ENCODE measurements at places on chromosomes 2 and 18.

- no peak for DNase-seq
Measured at GRCh38 chr2:143263066-143263625, 133.9 kb downstream of the ARHGAP15 start.

- no peak for DNase-seq
Measured at GRCh38 chr2:21233194-21233593, 109.4 kb downstream of the TDRD15 start.

- DNase-seq = no peak
Measured at GRCh38 chr2:155060896-155061295, 362.4 kb downstream of the KCNJ3 start.

DNA sequence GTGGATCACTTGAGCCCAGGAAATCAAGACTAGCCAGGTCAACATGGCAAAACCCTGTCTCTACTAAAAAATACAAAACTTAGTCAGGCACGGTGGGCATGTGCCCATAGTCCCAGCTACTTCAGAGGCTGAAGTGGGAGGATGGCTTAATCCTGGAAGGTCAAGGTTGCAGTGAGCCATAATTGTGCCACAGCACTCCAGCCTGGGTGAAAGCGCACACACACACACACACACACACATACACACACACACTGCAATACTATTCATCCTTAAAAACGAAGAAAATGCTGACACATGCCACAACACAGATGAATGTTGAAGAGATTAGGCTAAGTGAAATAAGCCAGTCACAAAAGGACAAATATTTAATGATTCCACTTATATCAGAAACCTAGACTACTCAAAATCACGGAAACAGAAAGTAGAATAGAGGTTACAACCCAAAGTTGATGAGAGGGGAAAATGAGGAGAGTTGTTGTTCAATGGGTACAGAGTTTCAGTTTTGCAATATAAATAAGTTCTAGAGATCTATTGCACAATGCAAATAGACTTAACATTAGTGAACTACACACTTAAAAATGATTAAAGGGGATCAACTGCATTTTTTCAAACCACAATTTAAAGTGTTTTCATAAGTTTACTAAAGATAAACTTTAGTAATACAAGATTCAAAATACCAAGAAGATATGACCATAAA lies 114.5 kb downstream of the USP34 start:
- no peak for DNase-seq

DNA sequence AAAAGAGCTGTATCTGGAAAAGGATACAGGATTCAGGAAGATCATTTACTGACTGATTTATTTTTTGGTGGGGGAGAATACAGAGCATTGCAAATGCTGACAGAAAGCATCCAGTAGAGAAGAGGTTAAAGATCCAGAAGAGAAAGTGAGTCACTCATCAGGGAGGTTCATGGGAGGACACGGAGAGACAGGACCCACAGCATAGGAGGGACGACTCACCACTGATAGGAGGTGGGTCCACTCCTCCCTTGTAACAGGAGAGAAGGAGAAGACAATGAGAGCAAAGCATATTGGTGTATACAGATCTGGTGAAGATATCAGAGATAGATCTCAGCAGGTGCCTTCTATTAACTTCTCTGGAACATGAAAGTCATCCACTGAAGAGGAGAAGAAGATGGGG lies 142.4 kb upstream of the AQP4 start:
- no peak for DNase-seq

GRCh38 chr2:47203995-47204394 lies 48.9 kb upstream of the STPG4 start:
- no peak for DNase-seq

- DNase-seq = no peak
Measured at GRCh38 chr18:9742524-9743131, 34.5 kb downstream of the RAB31 start.

GRCh38 chr18:5415031-5415430 lies 119.5 kb upstream of the ZBTB14 start:
- DNase-seq = no peak

GRCh38 chr18:47983946-47984345 lies 53.5 kb upstream of the SMAD2 start:
- no peak for DNase-seq

DNA sequence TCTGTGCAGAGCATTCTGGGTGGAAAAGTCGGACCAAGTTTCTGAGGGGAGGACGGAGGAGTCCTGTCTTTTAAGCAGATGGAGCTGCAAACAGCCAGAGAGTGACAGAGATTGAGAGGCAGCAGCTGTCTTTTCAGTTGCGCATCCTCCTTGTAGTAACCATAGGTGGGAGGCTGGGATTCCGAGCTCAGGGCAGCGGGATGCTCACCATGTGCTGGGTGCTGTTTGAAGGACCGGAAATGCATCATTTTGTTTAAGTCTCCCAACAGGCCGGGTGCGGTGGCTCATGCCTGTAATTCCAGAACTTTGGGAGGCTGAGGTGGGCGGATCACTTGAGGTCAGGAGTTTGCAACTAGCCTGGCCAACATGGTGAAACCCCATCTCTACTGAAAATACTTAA lies 93.4 kb downstream of the AGAP1 start:
- DNase-seq = no peak

- no peak for DNase-seq
Measured at GRCh38 chr2:18903750-18904149, 314.4 kb upstream of the NT5C1B start.

GRCh38 chr2:232485348-232485756 lies 2.3 kb downstream of the ECEL1 start:
- no peak for DNase-seq

GRCh38 chr2:190062053-190062452 lies 476 bp downstream of the MSTN start:
- no peak for DNase-seq

DNA sequence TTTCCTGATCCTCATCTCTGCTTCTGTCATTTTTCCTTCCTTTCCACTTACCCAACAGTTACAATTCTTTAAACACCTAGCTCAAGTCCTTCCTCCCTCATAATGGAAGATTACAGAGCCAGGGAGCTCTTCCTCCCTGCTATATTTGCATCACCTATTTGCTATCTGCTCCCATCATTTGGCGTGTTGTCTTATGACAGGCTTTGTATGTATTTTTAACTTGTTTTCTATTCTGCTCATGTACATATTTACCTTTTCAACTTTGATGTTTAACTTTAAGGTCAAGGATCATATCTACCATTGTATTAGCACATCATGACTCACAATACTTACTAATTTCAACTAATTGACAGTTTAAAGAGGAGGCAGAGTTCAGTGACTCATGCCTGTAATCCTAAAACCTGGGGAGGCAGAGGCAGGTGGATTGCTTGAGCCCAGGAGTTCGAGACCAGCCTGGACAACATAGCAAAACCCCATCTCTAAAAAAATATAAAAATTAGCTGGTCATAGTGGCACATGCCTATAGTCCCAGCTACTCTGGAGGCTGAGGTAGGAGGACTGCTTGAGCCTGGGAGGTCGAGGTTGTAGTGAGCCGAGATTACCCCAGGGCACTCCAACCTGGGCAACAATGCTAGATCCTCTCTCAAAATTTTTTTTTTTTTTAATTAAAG lies 308.0 kb upstream of the STON1 start:
- no peak for DNase-seq

- no peak for DNase-seq
Measured at GRCh38 chr2:112310906-112311305, 35.5 kb downstream of the ZC3H6 start.

- no peak for DNase-seq
Measured at GRCh38 chr2:157559061-157559460, 69.6 kb downstream of the ACVR1C start.

- DNase-seq = no peak
Measured at GRCh38 chr2:70523996-70524965, 29.3 kb downstream of the TGFA start.

- peak; percentile 72 for DNase-seq
Measured at GRCh38 chr2:56522605-56523089, 338.9 kb downstream of the CCDC85A start.

DNA sequence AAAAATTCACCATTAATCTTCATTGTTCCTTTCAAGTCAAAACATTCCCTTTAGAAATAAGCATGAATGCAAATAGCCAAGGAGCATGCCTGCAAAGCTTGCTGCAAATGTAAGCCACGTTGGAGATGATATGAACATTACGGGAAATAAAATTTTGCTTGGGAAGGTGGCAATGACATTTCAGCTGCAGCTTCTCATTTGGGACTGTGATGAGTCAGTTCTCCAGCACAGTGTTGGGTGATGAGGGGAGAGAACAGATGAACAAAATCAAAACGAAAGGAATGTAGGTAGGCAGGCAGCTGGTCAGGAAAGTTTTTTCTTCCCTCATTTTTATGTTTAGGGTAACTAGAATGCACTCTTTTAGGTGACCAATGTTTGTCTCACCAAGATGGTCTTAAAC lies 65.3 kb upstream of the CHRNA1 start:
- DNase-seq = no peak

GRCh38 chr2:12106440-12107080 lies 360.1 kb downstream of the LPIN1 start:
- DNase-seq = peak; percentile 99

GRCh38 chr2:45497355-45497754 lies 113.7 kb downstream of the SRBD1 start:
- no peak for DNase-seq

- DNase-seq = no peak
Measured at GRCh38 chr2:169709981-169710380, 15.7 kb downstream of the PHOSPHO2 start.

DNA sequence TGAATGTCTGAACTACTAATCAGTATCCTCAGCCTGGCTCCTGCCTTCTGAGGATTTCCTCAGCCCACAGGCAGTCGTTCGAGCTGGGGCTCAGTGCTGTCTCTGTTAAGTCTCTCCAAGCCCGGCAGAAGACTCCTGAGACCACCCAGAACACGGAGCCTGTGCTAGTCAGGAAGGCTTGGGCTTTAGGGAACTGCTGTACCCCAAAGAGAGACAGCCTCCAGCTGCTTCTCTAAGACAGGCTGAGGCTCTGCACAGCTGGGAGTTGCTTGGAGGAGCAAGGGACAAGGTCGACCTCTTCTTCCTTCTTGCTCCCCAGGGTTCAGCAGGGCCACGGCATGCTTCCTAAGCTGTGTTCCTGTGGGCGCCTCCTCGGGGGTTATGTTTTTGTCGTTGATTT lies 283.4 kb upstream of the MYT1L start:
- no peak for DNase-seq

GRCh38 chr18:47151439-47151838 lies 1.1 kb upstream of the HDHD2 start:
- DNase-seq = no peak

DNA sequence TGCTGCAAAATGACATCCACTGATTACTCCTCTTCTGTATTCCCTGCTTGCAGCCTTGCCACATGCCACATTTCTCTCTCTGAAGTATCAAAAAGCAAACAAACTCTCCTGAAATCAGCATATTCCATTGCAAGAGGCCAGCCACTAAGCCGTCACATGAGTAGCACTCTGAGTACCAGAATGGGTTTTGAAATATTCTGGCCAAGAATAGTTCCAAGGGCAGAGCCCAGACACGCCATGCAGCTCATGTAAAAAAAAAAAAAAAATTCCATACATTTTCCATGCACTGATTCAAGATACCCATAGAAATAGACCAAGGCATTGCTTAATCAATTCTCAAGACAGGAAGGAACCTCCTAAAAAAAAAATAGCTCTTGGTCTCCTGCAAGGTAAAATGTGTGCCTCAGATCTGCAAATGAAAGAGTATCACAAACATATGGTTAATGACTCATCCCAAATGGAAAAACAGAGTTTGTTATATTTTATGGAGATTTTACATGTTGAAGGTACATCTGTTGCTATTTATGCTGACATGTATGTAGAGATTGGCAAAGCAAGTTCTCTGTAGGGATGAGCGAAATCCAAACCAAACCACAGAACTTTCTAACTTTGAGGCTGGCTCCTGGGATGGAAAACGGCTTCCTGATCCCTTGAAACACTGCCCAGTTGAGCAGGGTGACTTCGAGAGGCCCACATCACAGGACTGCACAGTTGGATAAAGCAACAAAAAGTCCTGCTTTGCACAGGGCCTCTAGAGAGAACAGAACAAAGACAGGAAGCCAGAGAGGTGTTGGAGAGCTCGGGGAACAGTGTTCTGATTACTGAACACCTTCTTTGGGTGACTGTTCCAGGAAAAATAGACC lies 346.2 kb downstream of the ZNF521 start:
- DNase-seq = peak; percentile 32

GRCh38 chr2:14501061-14501460 lies 131.5 kb upstream of the LRATD1 start:
- no peak for DNase-seq

DNA sequence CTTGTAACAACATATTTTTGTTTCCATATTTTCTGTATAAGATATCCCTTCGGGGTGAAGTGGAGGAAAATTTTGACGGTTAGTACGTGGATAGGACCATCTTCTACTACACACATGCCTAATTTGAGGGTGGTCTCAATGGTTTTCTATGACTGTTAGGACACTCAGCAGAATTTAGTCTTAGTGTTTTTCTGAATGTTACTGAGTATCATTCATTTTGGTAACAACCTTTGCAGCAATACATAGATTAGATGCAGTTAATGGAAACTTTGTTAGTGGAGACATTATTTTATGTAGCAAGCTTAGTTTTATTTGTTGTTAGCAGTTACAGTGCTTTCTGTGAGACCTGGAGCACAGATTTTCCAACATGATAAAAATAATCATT lies 1.6 kb downstream of the ITGAV start:
- DNase-seq = no peak

DNA sequence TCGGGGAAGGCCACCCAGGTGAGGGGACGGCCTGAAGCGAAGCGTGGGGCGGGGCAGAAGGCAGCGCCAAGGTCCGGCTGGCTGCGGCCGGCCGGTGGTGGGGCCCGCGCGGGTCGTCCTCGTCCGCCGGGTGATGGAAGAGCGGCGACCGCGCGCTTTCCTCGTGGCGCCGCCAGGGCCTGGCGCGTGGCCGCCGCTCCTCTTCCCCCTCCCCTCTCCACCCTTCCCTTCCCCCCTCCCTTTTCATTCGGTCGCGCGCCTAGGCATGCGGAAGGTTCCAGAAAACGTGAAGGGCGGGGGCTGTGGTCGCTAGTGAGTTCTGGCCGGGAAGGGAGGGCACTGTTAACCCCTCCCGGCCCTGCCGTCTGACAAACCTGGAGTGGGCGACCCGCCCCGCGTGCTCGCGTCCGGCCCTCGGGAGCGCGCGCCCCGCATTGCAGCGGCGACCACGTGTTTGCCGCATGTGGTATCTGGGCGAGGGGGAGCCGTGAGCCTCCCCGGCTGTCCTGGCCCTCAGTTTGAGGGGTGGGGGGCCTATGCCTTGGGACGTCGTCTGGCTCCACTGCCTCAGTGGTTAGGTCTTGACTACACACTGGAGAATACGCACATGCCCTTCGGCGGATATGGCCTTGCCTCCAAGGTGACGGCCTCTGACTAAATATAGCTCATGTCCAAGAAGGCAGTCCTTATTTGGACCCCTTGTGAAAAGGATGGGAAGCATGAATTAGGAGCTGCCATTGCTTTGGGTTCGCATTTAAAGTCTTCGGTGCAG lies 579 bp downstream of the MAT2A start:
- no peak for DNase-seq

GRCh38 chr2:142865924-142866323 lies 11.5 kb upstream of the KYNU start:
- no peak for DNase-seq

DNA sequence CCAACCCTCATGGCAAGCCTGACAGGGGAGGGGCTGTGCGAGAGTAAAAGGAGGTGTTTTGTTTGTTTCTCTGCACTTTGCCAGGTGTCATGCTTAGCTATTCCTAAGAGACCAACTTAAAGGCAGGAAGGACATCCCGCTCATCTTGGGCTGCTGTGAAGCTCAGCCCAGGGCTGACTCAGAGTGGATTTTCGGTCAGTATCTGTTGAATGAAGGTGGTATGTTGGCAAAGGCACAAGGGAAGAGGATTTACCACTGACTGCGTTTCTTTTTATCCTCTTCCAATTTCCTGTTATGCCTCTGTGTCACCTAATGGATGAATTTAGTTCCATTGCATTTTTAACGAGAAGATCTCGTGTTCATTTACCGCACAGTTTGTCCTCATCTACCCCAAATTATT lies 18.9 kb downstream of the TRPM8 start:
- DNase-seq = no peak
